Thoracic aorta endothelial cell (primary cell): ENCODE measurements at places on chromosomes 6 and 20. TPM values are rescaled to one million over a fixed set of nuclear protein-coding genes. Genes with fewer than 3 reads are reported as not detected.

RPL10A gene
- 1,176 and 1,523 TPM in 2 replicates for total RNA-seq

ZNFX1 gene
- 41.9 and 43.9 TPM in 2 replicates for total RNA-seq

SDCBP2 gene
- 4.0 and 4.1 TPM in 2 replicates for total RNA-seq

SLA2 gene
- not detected in 2 replicates for total RNA-seq

SERAC1 gene
- total RNA-seq = 8.5 and 10.6 TPM in 2 replicates

MDN1 gene
- 55.3 and 59.2 TPM in 2 replicates for total RNA-seq

TPX2 gene
- 120 and 177 TPM in 2 replicates for total RNA-seq

ENPP3 gene
- total RNA-seq = 0.13 TPM in 1 of 2 replicates, not detected in the other

ZC3H12D gene
- 0.14 TPM in 1 of 2 replicates, not detected in the other for total RNA-seq

MCHR2 gene
- total RNA-seq = not detected in 2 replicates

NEU1 gene
- total RNA-seq = 43.5 and 45.3 TPM in 2 replicates

ANKRD66 gene
- not detected in 2 replicates for total RNA-seq

GRM1 gene
- total RNA-seq = under 0.01 TPM in 2 replicates

BTN1A1 gene
- total RNA-seq = not detected in 2 replicates

PTGIS gene
- 1.1 and 1.3 TPM in 2 replicates for total RNA-seq

RUNX2 gene
- total RNA-seq = not detected in 2 replicates

GSTA5 gene
- not detected in 2 replicates for total RNA-seq

TMEM14C gene
- total RNA-seq = 78.7 and 107 TPM in 2 replicates

RSPO3 gene
- total RNA-seq = 0.53 and 5.1 TPM in 2 replicates

LY86 gene
- total RNA-seq = not detected in 2 replicates

C6orf141 gene
- total RNA-seq = 7.8 and 8.3 TPM in 2 replicates

COL11A2 gene
- total RNA-seq = 0.13 and 0.29 TPM in 2 replicates

MDFI gene
- total RNA-seq = 24.6 and 38.1 TPM in 2 replicates
